ENCODE measurements at places on chromosomes 6 and 20.

DNA sequence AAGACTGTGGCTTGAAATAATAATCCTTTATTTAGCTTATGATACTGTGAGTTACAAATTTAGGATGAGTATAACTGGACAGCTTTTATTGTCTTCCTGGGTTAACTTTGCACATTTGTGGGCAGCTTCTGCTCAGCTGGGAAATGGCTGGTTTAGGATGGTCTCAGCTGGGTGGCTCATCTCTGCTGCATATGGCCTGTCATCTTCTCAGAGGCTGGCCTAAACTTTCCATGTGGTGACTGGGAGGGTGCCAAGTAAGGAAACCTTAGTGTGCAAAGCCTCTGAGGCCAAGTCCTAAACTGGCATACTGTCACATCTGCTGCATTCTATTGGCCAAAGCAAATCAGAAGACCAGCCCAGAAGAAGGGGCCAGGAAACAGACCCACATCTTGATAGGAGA lies 40.2 kb downstream of the BTBD3 start:
- DNase-seq, result no peak

DNA sequence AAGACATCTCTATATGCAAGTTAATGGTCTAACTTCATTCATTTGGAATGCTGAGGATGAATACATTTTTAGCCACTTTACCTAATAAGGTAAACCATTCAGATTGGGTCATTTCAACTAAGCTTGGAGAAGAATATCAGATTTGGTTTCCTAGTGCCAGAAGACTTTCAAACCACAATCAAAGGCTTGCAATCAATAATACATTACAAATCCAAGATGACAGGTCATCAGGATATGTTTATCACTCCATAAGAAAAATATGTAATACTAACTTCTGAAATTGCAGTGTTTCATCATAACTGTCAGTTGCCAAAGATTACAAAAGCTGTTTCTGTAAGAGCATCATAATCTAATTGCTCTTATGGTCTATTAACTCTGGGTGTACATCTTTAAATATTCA lies 654.0 kb downstream of the COL12A1 start:
- DNase-seq, result no peak

DNA sequence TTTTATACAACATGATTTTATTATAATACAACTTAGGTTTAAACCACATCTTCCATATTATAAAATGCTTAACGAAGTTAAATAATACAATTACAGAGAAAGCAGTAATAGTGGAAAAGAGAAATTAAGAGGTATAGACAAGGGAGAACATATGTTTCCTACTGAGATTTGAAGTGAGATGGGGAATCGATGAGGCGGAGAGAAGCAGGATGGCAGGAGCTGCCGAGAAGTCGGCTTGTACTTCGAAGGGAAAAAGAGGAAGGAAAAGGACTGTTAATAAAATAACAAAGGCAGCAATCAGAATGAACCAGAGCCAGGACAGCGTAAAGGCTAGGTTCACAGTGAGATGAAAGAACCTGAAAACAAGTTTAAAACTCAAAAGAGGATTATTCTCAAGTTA lies 15.4 kb downstream of the FBXL4 start:
- DNase-seq, result no peak

GRCh38 chr20:37351689-37352607 lies 6.0 kb downstream of the SRC start:
- no peak for DNase-seq

- DNase-seq, result no peak
Measured at GRCh38 chr20:49367113-49367512, 89.3 kb upstream of the ZNFX1 start.

DNA sequence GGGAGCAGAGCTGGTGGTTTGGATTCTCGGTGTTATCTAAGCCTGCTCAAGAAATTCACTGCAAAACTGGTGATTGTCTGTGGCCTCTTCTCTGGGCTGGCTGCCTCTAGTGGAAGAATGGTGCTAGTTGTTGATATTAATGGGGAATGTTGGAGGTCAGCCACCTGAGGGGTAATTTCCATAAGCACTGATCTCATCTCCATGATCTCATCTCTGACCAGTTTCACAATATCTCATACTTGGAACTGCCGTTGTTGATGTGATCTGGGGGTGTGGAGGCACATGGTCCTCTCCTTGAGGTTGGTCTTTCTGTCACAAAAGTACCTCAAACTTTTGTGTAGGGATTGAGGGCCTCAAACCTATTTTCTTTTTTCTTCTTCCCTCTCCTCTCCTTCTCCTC lies 102.6 kb downstream of the CD109 start:
- no peak for DNase-seq

GRCh38 chr6:85078058-85078457 lies 313.7 kb upstream of the TBX18 start:
- DNase-seq, result no peak

- no peak for DNase-seq
Measured at GRCh38 chr6:31663961-31664789, 622 bp downstream of the GPANK1 start.

GRCh38 chr20:56855708-56856107 lies 226.6 kb downstream of the TFAP2C start:
- DNase-seq, result no peak
